Erythroblast (primary cell): ENCODE measurements at places on chromosomes 13 and 19.
A peak's percentile ranks its signal among the peaks of the same experiment; 100 is the strongest.

DNA sequence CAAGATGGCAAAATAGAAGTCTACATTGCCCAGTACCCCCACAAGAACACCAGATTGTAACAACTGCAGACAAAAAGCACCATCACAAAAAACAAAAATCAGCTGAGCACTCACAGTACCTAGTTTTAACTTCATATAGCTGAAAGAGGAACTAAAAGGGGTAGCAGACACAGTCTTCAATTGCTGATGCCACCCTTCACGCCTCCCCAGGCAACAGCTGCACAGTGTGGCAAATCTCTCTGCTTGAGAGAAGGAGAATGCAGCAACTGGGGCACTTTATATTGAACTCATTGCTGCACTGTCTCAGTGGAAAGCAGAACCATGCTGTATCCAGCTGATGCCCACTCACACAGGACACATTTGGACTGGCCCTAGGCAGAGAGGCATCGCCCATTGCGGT is 2714.5 kb upstream of the PCDH20 start:
- DNase-seq, result no peak

DNA sequence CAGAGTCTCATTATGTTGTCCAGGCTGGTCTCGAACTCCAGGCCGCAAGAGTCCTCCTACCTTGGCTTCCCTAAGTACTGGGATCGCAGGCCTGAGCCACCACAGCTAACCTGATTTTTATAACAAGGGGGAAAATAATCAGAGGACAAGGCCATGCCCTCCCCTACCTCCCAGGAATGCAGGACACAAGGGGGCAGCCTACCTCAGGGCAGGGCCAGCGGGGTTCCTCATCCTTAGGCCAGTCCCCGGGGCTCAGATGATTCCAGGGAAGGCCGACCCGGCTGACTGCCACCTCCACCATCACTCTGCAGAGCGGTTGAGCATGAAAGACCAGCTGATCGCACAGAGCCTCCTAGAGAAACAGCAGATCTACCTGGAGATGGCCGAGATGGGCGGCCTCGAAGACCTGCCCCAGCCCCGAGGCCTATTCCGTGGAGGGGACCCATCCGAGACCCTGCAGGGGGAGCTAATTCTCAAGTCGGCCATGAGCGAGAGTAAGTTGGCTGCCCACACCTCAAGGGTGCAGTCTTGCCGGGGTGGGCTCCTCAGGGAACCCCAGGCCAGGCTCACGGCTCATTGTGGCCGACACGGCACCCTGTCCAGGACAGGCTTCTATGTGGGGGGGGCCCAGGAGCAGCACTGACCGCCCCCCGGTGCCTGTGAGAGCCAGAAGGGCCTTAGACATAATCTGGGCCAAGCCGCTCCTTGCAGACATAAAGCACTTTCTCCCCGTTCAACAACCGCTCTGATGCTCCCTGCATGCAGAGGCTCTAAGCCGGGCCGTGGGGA is 26.8 kb downstream of the PEX11G start:
- no peak for DNase-seq

DNA sequence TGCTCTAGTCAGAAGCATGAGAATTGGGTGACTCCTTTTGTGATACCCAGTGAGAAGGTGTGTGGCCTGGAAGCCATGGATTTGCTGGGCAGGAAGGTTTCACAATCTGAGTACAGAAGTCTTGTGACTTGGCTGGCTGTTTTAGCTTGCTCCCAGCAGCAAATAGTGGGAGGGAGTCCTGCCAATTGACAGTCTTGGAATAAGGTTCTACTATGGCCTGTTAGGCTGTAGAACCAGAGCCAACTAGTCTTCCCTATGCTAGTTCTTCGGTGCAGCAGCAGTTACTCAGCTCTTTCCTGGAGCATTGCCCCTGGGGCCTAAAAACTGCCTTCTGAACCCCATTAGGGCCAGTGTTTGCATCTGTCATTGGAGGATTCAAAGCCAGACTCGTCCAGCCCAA is 1935.4 kb upstream of the PCDH20 start:
- no peak for DNase-seq

- DNase-seq, result peak; percentile 37
Measured at GRCh38 chr13:102598061-102598460, 1.3 kb downstream of the TPP2 start.

DNA sequence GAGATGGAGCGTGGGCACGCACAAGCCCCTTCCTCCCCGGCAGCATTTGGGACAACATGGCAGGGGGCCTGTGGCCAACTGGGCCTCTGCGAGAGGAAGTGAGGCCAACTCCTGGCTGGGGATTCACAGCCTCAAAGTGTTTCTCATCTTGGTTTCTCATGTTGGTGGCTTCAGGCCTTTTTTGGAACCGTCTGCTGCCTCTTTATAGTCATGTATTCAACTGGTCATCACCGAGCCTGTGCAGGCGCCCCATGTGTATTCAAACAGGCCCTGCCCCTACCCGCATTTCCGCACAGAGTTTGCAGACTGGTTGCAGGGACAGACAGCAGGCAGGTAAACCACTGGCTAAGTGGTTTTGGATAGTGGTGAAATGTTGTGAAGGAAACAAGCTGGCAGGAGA is 17.3 kb upstream of the RELB start:
- DNase-seq, result no peak
